SK-N-DZ (cell line): ENCODE measurements at places on chromosomes 12 and 14.
A peak's percentile ranks its signal among the peaks of the same experiment; 100 is the strongest.

DNA sequence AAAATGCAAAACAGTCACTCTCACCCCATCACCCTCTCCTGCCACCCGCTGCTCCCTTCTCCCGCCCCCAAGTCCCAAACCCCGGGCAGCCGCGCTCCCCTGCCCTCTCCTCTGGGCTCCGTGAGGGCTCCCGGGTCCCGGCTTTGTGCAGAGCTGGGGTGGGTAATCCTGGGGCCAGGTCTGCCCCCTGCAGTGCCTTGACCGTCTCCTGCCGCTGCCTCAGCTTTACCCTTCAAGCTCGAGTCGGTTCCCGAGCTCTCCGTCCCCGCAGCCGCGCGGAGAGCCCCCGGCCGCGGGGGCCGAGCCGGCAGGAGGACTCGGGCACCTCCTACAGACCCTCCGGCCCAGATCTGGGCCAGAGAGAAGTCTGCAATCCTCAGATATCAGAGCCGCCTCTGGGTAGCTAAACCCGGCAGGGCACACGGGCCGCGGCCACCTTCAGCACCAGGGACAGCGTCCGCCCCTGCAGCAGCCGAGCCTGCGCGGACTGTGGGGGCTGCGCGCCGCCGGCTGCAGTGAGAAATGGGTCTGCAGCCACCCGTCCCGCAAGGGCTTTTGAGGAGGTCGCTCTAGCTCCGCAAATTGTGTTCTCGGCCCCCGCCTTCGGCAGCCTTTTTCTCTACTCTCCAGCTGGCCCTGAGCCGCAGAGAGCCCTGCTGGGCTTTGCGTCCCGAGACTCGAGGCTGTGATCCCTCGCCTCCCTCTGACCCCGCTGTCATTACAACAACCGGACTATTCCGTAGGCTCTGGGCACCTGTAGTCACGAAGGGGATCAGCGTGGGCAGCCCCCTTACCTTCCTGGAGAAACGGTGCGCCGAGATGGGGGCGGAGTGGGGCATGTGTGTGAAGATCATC lies 1.2 kb downstream of the PRMT8 start:
- peak; percentile 33 for DNase-seq

- no peak for DNase-seq
Observed at GRCh38 chr14:24456980-24457379, 14.4 kb upstream of the SDR39U1 start.

DNA sequence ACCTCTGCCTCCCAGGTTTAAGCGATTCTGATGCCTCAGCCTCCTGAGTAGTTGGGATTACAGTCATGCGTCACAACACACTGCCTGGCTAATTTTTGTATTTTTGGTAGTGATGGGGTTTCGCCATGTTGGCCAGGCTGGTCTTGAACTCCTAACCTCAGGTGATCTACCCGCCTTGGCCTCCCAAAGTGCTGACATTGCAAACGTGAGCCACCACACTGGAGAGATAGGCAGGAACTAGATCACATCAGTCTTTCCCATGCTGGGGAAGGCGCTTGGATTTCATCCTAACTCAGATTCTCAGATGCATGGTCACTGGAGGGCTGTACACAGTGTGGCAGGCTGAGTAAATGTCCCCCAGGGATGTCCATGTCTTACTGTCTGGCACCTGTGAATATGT lies 18.0 kb upstream of the ORAI1 start:
- no peak for DNase-seq

GRCh38 chr12:98999559-98999958 lies 354.5 kb downstream of the APAF1 start:
- no peak for DNase-seq

DNA sequence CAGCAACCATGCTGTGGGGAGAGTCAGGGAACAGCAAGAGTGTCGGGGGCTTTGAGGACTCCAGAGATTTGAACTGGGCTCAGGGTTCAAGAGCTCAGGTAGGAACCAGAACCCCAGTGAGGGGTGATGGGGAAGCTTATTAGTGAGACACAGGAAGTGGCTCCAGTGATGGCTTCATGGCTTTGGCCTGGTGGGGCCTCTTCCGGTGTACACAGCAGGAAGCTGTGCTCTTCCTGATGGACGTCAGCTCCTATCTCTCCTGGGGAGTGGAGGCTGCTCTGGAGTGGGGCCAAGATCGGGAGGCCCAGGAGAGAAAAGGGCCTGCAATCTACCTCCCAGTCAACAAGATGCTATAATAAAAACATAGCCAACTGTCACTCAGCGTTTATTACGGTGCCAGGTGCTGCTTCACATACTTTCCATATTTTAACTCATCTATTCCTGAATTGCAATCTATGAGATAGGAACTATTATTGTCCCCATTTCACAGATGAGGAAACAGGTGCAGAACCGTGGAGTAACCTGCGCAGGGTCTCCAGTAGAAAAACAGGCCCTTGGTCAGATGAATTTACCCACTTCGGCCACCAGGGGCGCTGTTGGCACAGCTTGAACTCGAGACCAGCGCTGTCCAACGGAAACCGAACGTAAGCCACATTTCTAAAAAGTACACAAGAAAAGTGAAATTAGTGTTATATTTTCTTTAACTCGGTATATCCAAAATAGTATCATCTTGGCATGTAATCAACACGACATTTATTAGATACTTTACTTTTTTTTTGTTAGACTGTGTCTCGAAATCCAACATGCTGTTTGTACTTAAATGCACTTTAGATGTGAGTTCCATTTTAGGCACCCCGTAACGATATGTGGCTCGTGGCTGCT lies 63.6 kb upstream of the DLK1 start:
- peak; percentile 68 for DNase-seq

- DNase-seq, result peak; percentile 73
Observed at GRCh38 chr12:49231878-49232655, 32.8 kb upstream of the TUBA1C start.
